ENCODE measurements at places on chromosomes 2 and 18. TPM values are rescaled to one million over a fixed set of nuclear protein-coding genes. Genes with fewer than 3 reads are reported as not detected.

DNA sequence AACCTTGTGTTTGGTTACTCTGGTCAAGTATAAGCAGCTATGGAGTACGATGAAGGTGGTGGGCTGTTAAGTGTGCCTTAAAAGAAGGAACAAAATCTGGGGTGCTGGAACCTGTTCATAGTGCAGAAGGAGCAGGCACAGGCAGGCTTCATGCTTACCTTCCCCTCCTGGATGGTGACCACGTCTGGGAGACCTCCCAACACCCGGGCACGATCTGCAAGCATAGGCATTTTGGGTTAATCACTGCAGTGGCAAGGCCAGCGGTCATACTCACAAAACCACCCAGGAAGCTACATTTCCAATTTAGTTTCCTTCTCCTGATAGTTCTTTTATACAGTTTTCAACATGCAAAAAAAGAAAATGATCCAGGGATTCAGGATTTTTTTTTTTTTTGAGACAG lies 58.7 kb upstream of the LPIN2 start:
- DNase-seq, result no peak

- DNase-seq, result no peak
Observed at GRCh38 chr2:207403950-207404349, 125.8 kb upstream of the CREB1 start.

GRCh38 chr2:239388236-239389151 lies 12.3 kb downstream of the HDAC4 start:
- no peak for DNase-seq

DNA sequence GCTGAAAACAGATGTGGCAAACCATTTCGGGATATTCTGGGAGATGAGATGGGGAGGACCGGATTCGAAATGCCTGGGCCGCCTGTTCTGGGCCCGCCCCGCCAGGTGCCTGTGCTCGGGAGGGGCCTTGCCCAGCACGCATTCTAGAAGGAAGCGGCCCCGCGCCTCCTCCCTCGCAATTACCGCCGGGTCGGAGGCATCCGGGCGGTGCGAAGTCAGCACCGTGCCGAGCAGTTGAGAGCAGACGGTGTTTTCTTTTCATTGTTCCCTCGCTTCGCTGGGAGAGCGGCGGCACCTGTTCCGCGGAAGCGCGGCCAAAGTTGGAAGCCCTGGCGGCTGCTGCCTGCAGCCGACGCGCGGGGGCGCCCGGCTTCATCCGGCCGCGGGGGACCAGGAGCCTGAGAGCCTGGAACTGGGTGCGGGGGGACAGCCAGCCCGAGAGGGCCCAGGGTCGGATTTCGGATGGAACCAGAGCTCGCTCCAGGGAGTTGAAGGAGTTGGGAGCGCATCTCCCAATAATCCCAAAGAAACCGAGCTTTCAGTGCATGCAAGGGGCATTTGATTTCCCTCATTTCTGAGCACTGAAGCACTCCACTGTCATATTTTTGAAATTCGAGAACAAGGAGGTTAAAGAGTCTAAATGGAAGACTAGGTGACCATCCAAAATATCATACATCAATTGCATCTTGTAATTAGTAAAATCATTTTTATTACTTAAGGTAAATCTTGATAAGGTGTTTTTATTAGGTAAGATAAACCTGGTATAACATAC lies 241.8 kb upstream of the RAB12 start:
- DNase-seq, result peak; percentile 57

DNA sequence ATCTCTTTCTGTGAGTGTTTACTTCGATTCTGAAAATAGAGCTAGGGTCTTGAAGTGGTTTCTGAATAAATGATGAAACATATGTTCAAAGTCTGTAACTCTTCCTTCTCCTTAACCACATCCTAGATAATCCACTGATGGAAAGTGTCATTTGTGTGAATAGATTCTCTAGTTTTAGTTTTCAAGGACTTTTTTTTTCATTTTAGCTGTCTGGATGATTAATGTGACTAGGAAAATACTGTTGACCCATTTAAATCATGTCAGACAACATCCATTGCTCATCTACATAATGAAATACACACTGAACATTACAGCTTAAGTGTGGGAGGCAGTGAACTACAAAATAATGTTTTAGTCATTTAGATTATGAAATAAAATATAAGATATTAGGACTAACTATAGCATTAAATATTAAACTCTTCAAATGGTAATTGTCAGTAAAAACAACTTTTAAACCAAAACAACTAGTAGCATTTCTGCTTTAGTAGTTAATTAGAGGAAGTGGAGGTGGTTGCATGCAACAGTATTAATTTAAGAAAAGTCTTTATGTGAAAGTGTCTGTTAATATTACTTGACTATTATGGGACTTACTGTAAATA lies 39.1 kb upstream of the DLX1 start:
- DNase-seq, result no peak

GRCh38 chr2:96163768-96164429 lies 18.7 kb upstream of the DUSP2 start:
- DNase-seq, result peak; percentile 76

GRCh38 chr2:37686792-37687526 lies 15.5 kb upstream of the CDC42EP3 start:
- no peak for DNase-seq

Gene CD302
- total RNA-seq, result 0.47 TPM
